ENCODE measurements at places on chromosomes 7 and 10.

- no peak for DNase-seq
Measured at GRCh38 chr7:98241674-98242241, 10.3 kb downstream of the TECPR1 start.

GRCh38 chr7:134180376-134180775 lies 53.2 kb downstream of the LRGUK start:
- no peak for DNase-seq

GRCh38 chr10:117322260-117322659 lies 53.0 kb downstream of the PDZD8 start:
- DNase-seq = no peak

DNA sequence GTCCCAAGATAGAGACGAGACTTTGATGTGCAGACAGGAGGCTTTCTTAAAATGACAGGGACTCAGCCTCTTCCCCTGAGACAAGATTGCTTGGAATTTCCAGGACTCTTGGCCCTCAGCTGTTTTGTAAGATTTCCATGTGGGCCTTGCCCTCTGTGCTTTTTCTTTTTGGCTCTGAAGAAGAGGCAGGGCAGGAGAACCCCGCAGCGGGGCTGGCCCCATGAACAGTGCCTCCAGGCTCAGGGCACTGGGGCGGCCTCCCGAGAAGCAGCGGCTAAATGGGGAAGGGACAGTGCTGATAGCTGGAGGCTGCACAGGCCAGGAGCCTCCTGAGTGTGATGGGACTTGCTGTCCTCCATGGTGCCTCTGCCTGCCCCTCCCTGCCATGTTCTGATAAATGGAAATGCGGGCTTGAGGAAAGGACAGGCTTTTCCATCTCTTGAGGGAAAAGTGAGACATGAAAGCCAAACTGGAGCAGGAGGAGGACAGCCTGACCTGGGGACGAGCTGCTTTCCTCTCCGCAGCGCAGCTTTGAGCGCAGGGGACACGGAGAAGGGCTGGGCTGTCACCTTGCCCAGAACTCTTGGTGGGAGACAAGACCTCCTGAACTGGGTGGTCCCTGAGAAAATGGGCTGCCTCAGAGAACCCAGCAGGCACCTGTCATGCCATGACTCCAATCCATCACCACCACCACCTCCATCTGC lies 12.1 kb downstream of the SAP25 start:
- DNase-seq = no peak

GRCh38 chr10:35422228-35422627 lies 85.9 kb downstream of the CCNY start:
- no peak for DNase-seq

GRCh38 chr10:18472977-18473376 lies 178.4 kb downstream of the NSUN6 start:
- no peak for DNase-seq

DNA sequence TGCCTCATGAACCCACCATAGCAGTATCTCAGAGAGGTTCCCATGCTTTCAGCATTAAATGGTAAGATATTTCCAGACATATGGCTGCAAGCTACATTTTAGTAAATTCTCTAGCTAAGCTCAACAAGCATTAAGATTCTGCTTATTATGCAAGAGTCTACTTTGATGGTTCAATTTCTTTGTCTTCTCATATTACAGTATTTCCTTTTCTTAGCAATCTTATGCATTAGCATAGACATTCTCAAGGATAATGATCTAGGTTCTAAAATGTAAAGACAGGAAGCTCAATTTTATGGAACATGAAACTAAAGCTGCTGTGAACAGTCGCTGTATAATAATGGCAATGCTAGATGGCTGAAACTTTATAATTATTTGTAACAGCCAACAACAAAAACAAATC lies 39.2 kb downstream of the MEOX2 start:
- no peak for DNase-seq

- DNase-seq = no peak
Measured at GRCh38 chr7:26188206-26188956, 12.2 kb downstream of the HNRNPA2B1 start.

GRCh38 chr10:35328404-35329037 lies 7.8 kb upstream of the CCNY start:
- no peak for DNase-seq

DNA sequence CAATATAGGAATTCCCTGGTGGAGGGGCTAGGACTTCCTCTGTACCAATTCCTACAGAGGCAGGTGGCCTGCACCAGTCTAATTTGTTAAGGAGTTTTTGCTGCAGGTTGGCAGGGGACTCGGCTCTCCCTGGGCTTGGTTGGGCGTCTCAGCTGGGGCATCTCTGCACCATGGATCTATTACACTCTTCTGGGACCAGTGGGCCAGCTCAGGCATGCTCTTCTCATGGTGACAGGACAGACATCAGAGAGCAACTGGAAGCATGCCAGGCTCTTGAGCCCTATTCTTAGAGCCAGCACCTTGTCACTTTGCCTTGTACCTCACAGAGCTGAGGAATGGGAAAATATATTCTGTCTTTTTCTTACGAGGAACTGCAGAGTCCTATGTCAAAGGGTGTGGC lies 74.6 kb downstream of the SH2D4B start:
- peak; percentile 57 for DNase-seq

DNA sequence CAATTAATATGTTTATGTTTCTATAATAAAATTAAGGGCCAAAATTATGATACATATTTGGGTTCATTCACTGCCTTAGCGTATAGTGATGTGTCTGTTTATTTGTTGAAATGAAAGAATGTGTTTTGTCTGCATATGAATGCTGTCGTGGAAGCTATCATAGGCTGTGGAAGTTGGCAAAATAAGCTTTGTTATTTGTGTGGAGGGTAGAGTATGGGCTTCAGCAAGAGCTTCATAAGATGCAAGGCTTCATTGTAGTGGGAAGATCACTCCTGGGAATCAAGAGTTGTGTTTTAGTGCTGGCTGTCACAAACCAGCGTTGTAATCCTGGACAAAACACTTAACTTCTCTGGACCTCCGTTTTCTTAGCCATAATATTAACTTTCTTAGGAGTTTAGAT lies 2.5 kb downstream of the SLK start:
- DNase-seq = no peak

DNA sequence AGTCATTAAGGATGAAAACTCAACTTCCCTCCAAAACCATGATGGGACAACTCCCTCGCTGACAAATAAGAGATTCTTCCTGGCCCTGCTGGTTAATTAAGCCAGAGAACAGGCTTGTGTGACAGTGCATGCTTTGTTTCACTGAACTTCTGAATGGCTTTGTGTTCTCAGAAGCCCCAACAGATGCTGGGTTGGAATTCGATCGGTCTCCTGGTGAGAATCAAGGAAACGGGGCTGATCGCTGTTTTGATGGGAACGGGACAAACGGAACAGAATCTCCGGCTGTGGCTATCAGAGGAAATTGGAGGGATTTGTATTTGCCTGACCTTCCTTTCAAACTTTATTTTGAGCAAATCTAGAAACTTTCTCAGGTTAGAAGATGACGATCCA lies 145.0 kb downstream of the RNF216 start:
- DNase-seq = peak; percentile 76

GRCh38 chr10:18268005-18268404 lies 127.8 kb downstream of the CACNB2 start:
- DNase-seq = no peak

GRCh38 chr10:127310923-127311322 lies 114.5 kb upstream of the INSYN2A start:
- DNase-seq = no peak

GRCh38 chr10:118742032-118742431 lies 12.7 kb downstream of the CACUL1 start:
- no peak for DNase-seq

- DNase-seq = no peak
Measured at GRCh38 chr7:18626717-18627116, 131.2 kb downstream of the HDAC9 start.

DNA sequence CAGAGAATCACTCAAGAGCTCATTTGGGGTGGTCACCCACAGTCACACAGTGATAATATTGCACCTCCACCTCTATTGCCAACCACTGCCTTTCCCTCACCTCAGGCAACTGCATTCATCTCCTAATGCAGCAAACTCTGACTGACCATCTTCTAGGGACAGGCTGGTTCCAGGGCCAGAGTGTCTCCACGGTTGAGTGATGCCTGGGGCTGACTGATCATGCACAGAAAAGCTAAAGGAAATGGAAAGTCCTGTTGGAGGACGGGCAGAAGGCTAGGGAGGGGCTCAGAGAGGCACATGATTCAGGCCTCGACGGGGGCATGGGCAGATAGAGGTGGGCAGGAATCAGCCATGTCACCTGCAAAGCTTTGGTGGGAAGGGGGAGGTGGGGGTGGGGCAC lies 127.1 kb upstream of the TNS3 start:
- no peak for DNase-seq

- peak; percentile 17 for DNase-seq
Measured at GRCh38 chr7:32164341-32164996, 94.3 kb upstream of the PDE1C start.

- DNase-seq = no peak
Measured at GRCh38 chr7:131008840-131009711, 275.1 kb upstream of the KLF14 start.

DNA sequence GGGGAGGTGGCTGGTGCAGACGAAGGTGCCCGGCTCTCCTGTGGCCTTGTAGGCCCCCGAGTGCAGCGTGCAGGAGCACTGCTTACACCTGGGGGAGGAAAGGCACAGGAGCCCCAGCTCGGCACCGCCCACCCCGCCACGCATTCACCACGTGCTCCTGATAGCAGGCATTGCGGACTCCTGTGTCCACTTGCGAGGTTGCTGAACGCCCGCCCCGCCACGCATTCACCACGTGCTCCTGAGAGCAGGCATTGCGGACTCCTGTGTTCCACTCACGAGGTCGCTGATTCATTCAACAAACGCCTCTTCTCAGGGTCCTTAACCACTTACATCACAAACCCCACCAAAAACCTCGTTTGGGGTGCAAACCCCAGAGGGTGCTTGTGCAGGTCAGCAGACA lies 13.9 kb downstream of the MICALL2 start:
- no peak for DNase-seq

DNA sequence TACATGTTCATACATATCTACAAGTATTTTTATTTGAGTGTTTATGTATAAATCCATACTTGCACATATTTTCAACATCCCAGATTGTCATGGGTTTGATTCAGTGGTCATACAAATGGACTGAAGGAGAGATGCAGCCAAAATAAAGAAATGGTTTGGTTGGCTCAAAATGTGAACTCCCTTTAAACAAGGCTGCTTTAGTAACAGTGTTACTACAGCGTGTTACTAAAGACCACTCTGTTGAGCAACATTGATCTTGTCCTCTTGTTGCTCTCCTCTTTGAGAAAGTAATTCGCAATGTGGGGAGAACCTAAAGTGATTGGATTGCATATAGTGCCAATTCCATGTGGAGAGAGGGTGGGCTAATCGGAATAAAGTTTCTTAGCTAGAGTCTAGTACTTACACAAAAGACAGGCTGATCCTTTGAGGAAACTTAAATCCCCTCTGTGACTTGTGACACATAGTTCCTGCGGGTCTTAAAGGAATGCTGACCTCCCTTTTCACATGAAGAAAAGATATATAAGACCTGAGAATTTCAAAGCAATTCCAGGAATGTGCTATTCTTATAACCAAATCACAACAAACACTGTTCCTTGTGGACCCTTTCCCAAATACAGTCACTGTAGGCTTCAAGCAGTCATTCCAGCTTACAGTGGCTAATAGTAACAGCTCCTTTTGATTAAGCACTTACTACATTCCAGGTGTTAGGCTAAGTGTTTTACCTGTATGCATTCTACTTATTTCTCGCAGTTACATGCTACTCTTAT lies 144.3 kb downstream of the FZD1 start:
- no peak for DNase-seq

DNA sequence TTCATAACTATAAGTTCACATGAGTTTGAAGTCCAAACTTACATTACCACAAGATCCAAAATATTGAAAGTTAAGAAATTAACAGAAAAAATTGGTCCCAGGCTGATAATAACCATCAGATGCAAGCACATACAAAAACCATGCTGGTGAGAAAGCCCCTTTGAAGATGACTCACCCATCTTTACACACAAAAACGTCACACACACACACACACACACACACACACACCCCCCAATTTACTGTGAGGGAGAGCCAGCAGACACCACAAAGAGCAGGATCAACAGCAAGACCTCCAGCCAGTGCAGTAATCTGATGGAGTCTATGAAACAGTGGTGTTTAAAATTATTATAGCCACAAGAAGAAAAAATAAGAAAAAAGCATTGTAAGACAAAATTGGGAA lies 50.1 kb upstream of the DRGX start:
- DNase-seq = no peak

GRCh38 chr10:46000538-46000937 lies 28.2 kb downstream of the TIMM23 start:
- no peak for DNase-seq

DNA sequence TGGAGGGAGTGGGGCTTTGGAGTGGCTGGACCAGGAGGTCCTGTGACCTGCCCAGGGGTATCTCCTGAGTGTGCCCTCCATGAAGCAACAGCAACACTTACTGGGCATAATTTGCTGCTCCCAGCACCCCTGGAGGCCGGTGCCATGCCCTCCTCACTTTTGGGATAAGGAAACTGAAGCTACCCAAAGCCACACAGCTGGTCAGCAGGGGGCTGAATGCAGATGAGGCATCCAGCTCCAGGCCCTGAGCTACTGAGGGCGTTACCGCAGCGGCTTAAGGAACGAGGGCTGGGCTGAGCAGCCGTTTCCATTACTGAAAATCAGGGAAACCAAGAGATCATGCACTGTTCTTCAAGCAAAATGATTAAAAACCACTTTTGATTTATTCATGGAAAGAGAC lies 408.9 kb downstream of the GLRX3 start:
- no peak for DNase-seq

- DNase-seq = no peak
Measured at GRCh38 chr7:122602800-122603199, 96.1 kb downstream of the RNF133 start.

DNA sequence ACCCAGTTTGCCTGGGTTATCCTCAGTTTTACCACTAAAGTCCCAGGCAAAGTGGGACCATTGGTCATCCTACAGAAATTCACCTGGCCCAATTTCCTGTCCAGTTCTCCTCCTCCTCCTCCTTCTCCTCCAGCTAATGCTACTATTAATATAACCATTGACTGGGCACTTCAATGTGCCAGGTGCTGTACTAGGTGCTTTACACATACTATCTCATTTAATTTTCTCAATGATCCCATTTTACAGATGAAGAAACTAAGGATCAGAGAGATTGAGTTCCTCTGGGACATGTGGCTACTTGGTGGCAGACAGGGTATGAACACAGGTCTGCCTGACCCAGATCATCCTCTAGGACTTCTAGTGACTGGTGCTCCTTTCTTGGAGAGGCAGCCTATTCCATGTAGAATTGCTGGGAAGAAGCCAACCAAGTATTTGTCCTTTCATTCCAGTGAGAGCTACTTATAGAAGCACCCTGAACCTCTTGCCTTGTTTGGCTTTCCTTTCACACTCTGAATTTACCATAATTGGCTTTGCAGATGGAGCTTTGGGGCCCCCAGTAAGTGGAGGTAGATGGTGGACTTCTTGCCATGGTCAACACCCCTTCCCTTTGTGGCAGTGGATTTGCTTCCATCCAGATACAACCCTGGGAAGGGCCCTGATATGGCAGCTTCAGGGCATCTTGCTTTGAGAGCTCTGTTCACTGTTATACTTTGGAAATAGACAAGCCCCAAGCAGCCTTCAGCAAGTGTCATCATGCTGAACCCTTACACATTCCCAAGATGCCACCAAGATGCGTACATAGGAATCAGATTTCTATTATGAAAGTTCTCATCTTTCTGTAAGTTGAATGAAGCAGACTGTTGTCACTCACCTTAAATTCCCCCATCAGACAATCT lies 78.7 kb downstream of the MYOF start:
- no peak for DNase-seq
